T-helper 22 cell (primary cell): ENCODE measurements at places on chromosomes 12 and 14.

DNA sequence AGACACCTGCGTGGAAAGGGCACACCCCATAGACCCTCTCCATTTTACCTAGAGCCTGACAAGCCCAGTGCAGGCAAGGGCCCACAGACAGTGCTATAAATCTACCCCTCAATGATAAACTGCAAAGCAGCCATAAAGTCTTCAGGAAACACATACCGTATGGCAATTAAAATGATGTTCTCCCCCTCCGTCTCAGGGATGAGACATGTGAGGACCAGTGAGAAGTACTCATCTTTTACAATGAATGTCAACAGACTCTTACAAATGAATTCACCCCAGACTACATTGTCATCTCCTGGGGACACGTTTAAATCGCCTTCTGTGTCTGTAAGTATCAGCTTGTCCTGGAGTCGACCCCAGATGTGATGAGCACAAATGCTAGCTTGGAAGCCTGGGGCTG, 362.7 kb downstream of the ADGRD1 start:
- no peak for DNase-seq

DNA sequence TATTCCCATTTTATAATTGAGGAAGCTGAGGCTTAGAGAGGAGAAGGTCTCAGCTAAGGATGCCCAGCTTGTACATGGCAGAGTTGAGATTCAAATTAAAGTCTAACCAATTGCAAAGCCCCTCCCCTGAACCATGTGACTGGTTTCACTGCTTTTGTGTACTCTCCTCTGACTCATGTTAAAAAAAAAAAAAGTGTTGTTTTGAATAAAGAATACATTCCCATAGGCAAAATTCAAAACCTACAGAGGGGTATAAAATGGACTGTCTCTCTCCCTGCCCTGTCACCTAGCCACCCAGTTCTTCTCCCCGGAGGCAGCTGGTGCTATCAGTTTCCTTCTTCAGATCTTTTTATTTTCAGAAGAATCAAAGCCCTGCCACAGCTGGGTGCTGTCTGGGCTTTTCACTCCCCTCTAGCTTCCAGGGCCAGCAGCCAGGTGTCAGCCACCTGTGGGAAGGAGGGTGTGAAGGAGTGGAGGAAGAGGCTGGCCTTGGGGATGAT, 5.4 kb downstream of the PSMD9 start:
- DNase-seq = no peak

GRCh38 chr14:70170976-70171375, 17.8 kb downstream of the SLC8A3 start:
- DNase-seq = no peak

GRCh38 chr14:105126981-105127329, 41.6 kb downstream of the JAG2 start:
- no peak for DNase-seq

- no peak for DNase-seq
Observed at GRCh38 chr14:36529062-36529461, 9.0 kb upstream of the NKX2-1 start.

DNA sequence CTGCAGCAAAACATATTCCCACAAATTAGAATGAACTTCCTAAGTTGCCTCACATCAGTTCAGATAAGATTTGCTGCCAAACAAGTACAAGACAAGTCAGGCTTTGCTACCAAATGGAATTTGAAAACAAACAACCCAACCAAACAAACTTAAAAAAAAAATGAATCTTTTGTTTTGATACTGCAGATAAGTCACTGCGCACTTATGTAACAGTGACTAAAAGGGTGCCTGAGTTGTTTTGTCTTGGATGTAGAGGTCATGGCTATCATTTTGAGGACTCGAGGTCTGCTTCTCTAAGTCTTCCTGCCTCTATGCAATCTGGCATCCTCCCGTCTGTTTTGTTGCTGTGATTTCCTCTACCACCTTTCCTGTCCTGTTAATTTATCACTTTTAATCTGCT, 11.1 kb upstream of the EPS8 start:
- DNase-seq = no peak

- no peak for DNase-seq
Observed at GRCh38 chr14:68633131-68633991, 159.5 kb downstream of the ZFP36L1 start.
